ENCODE measurements at places on chromosomes 5 and 9.
A peak's percentile ranks its signal among the peaks of the same experiment; 100 is the strongest.

DNA sequence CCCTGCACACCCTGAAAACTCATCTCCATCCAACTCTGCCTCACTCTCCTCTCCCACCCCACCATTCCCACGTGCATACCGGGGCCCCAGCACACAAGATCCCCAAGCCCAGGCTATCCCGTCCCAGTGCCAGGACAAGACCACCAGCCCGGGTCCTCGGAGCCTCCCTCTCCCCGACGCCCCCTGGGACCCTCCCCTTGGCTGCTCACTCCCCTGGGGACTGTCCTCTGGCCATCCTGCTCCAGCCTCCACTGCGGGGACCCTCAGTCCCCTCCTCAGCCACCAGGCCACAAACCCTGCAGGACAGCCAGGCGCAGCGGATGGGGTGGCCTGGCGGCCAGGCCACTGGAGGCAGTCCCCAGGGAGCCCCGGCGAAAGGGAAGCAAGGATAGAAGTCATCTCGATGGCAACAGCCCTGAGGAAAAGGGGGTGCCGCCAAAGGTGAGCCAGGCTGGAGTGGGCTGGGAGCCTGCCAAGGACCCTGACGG lies 62.8 kb downstream of the C9orf50 start:
- DNase-seq: no peak

DNA sequence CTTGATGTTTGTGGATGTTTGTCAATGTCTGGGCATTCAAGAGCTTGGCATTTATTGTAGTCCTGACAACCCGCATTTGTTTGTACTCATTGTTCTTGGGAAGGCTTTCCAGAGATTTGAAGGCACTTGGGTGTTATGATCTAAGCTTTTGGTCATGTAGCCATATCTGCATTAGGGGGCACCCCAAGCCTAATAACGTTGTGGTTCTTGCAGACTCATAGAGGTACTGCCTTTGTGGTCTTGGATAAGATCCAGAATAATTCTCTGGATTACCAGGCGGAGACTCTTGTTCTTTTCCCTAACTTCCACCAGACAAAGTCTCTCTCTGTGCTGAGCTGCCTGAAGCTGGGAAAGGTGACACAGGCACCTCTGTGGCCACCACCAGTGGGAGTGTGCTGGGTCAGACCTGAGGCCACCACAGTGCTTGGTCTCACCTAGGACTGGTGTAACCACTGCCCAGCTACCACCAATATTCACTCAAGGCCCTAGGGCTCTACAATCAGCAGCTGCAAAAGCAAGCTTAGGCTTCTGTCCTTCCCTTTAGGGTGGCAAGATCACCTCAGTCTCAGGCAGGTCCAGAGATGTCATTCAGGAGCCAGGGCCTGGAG lies 144.4 kb upstream of the TAS2R1 start:
- peak; percentile 29 for DNase-seq

DNA sequence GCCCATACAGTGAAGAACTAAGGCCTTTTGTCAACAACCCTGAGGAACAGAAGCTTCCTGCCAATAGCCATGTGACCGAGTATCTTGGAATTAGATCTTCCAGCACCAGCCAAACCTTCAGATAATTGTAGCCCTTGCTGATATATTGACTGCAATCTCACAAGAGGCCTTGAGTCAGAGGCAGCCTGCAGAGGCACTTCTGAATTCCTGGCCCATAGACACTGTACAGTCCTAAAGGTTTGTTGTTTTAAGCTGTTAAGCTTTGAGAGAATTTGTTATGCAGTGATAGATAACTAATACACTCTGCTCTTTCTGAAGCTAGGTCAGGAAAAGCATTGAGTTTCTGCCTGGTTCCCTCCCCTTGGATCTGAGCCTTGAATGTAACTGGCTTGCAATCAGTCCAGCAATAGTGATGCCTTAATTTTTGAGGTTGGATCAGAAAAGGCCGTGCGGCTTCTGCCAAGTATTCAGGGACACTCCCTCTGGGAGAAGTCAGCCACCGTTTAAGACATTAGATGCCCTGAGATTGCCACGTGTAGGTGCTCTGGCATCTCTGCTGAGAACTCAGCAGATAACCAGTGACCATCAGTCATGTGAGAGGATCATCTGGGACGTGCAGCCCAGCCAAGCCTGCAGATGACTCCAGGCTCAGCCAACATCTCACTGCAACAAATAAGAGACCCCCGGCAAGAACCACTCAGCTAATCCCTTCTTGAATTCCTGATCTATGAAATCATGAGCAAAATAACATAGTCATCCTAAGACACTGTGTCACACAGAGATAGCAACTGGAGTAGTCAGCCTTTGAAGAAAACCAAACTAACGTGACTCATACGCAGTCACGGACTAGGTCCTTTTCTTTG lies 126.8 kb upstream of the STC2 start:
- no peak for DNase-seq

- DNase-seq: no peak
Observed at GRCh38 chr5:96481009-96481786, 48.1 kb upstream of the PCSK1 start.

DNA sequence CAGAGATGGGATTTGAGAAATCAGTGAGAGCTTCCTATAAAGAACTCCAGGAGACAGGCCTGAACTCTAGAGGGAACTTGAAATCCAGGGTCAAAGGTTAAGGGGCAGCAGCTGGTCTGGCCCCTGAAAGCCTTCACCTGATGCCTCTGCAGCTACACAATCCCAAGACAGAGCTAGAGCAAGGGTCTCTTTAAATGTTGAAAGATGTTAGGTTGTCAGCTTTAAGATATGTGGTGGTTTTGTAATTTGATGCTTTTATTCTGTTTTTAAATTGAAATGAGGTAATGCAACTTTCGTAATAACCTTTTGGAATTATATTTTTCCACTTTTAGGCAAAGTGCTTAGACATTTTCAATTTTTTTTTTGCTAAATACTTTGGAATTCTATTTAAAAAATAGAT lies 2.4 kb downstream of the SOWAHA start:
- no peak for DNase-seq

DNA sequence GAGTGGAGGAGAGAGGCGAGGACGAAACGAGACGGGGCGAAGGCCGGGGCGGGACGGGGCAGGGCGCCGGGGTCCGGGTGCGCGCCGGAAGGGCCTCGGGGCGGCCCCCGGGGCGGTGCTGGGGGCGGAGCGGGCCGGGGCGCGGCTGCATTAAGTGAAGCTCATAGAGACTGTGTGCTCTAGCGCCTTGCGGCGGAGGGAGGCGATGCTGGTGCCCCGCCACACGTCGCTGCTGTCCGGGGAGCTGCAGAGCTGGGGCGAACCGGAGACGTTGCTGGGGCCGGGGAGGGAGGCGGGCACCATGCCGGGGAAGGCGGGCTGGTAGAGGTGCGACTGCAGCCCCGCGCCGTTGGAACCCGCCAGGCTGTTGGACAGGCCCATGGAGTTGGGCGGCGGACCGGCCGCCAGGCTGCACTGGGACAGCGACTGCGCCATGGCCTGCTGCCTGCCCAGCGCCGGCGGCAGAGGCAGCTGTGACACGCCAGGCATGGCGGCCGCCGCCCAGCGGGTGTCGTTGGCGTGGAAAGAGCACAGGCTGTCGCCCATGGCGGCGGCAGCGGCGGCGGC lies 8.3 kb downstream of the OTP start:
- peak; percentile 69 for DNase-seq

DNA sequence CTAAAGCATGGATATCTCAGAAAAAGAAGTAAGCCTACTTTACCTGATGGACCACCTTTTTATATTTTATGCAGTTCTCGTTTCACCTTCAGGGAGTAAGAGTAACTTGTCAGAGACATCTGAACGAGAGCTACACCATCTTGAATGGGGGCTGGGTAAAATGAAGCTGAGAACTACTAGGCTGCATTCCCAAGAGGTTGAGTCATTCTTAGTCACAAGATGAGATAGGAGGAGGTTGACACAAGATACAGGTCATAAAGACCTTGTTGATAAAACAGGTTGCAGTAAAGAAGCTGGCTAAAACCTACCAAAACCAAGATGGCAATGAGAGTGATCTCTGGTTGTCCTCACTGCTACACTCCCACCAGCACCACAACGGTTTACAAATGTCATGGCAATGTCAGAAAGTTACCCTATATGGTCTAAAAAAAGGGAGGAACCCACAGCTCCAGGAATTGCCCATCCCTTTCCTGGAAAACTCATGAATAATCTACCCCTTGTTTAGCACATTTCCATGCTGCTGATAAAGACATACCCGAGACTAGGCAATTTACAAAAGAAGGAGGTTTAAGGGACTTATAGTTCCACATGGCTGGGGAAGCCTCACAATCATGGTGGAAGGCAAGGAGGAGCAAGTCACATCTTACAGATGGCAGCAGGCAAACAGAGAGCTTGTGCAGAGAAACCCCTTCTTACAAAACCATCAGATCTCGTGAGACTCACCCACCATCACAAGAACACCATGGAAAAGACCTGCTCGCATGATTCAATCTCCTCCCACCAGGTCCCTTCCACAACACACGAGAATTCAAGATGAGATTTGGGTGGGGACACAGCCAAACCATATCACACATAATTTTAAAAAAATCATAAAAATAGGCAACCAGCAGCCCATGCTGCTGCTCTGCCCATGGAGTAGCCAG lies 62.5 kb downstream of the GIN1 start:
- no peak for DNase-seq

- no peak for DNase-seq
Observed at GRCh38 chr9:136572828-136573625, 27.2 kb upstream of the NOTCH1 start.

DNA sequence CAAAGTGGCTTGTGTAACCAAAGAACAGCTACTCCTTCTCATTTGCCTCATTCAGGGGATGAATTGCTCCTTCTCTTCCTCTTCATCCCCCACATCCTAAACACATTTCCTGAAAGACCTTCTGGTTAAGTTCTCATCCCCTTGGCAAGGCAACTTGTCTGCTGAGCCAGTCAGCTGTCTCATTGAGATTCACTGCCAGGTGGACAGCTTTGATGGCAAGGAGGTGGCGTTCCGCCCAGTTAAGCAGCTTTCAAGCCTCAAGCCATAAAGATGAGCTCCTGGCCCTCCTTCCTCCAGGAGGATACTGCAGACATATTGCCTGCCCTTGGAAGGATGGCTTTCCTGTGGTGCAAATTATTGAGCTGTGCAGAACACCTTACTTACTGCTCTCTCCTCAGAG lies 448.6 kb upstream of the MPDZ start:
- peak; percentile 77 for DNase-seq

GRCh38 chr5:155529362-155529761 lies 515.8 kb downstream of the KIF4B start:
- DNase-seq: peak; percentile 55

GRCh38 chr9:27571011-27571410 lies 2.3 kb downstream of the C9orf72 start:
- peak; percentile 10 for DNase-seq

DNA sequence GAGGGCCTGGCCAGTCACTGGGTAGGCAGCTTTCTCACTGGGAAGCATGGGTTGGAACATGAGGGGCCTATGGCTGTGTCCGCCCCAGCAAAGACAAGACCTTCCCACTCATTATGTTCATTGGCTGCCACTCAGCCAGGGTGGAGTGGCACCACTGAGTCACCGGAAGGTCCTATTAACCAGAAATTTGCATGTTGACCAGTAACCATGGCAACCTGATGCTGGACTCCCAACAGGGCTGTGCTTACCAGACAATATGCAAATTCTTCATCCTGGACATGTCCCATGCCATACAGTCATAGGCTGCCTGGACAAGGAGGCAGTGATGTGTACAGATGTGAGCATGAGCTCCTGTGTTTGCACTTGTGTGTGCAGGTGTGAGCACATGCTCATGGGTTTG lies 66.7 kb downstream of the PSD2 start:
- DNase-seq: no peak

GRCh38 chr9:128078504-128079434 lies 10.7 kb downstream of the SLC25A25 start:
- DNase-seq: no peak

Measured in NCI-H82 (cell line).